ENCODE measurements at places on chromosomes 7 and 10.
A peak's percentile ranks its signal among the peaks of the same experiment; 100 is the strongest.

DNA sequence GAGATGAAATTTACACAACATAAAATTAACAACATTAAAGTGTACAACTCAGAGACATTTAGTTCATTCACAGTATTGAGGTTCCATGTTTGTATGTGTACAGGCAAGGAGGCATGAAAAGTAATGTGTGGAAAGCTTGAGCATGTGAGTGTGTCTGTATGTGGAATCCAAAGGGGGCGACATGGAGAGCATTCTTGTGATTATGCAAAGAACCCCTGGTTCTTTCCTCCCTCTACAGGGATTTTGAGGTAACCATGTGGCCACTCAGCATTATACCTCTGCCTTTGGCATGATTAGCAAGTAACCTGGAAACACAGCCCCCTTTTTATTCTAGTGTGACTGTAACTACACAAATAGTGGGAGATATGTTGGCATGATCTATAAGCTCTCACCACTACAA lies 21.0 kb downstream of the OR2F1 start:
- DNase-seq = no peak

DNA sequence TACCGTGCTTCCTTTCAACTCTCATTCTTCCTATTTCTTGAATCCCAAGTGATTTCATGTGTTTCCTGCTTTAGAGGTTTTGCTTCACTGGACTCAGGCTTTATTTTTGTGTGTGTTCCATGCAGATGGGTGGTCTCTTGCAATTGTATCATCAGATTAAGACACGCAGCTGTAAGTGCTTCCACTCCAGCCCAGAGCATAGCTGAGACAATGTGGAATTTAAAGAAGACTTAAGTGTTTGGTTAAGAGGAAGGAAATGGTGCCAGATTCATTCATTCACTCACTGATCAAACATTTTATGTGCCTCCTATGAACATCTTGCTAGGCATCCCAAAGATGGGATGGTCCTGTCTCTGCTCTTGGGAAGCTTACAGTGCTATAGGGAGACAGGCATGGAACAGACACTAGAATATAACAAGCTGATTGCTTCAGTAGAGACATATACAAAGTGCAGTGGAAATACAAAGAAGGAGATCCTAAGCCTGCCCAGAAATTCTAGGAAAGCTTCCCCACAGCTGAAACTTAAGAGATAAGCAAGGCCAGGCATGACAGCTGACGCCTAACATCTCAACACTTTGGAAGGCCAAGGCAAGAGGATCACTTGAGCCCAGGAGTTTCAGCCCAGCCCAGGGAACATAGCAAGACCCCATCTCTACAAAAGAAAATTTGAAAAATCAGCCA lies 46.1 kb upstream of the LRRC17 start:
- no peak for DNase-seq

GRCh38 chr10:31404640-31405039 lies 85.6 kb downstream of the ZEB1 start:
- no peak for DNase-seq

GRCh38 chr10:35223016-35223415 lies 96.4 kb downstream of the CREM start:
- DNase-seq = no peak

GRCh38 chr7:20238754-20239324 lies 21.7 kb upstream of the MACC1 start:
- DNase-seq = no peak

GRCh38 chr7:121714559-121715303 lies 158.2 kb upstream of the PTPRZ1 start:
- DNase-seq = no peak

DNA sequence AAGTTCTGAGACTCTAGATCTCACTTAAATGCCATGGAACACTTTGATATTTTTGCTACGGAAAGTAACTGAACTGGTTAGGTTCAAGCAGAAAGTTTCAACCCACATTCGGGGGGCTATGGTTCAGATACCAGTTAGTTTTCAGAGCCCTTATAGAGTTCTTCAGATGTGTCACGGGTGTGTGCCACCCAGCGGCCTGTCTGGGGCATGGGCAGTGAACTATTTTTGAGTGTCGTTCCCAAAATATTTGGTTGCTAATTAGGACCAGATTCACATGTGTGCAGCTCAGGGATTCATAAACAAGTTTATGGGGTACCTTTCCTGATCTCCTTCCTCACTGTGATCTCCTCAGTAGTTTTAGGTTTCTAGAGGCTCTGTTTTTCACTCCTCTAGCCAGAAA lies 271.9 kb downstream of the C7orf25 start:
- DNase-seq = no peak

- no peak for DNase-seq
Observed at GRCh38 chr7:55066524-55066923, 47.7 kb downstream of the EGFR start.

DNA sequence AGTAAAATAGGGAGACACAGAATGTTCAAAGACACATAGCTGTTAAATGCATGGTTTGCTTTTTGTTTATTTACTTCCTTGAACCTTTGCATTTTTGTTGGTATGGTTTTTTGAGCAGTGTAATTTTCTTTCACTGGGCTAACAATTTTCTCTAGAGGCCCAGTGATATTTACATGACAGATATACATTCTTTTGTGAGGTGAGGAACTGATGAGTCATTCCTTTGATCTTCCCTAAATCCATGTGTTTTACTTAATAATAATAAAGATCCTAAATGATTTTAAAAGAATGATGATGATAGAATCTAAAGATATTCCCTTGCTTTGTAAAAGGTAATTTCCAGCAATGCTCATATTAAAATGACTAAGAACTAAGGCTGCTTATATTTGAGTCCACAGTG lies 188.5 kb upstream of the ANK3 start:
- DNase-seq = no peak

- DNase-seq = no peak
Observed at GRCh38 chr10:35675846-35676245, 33.8 kb upstream of the FZD8 start.

DNA sequence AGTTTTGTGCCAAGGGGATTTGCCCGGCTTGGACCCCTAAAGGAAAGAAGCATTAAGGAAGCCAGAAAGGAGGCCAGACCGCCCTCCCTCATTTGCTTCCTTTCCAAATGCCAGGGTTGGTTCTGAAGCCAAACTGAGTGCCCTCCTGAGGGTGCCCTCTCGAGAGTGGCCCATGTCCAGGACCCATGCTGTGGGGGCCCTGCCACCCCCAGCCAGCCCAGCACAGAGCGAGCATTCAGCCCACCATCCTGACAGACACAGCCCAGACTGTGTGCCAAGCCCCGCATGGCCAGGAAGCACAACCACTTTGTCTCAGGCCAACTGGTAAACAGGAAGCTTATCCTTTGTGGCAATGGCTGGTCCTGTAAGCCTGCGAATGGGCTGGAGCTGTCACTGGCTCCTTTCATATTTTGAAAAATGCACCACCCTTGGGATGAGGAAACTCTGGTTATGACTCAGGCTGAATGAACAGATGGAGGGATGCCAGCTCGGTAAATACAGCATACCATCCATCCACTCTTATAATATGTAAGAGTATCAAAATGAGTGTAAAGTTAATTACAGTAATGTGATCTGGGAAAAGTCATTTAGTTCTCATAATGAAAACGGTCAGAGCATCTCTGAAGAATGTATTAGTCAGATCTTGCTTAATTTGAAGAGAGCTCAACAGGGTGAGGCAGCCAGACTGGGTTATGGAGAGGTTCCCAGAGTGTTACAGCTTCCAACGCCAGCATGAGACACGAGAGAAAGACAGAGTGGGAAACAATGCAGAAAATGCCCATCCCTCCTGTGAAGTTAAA lies 65.0 kb downstream of the STK17A start:
- peak; percentile 54 for DNase-seq

DNA sequence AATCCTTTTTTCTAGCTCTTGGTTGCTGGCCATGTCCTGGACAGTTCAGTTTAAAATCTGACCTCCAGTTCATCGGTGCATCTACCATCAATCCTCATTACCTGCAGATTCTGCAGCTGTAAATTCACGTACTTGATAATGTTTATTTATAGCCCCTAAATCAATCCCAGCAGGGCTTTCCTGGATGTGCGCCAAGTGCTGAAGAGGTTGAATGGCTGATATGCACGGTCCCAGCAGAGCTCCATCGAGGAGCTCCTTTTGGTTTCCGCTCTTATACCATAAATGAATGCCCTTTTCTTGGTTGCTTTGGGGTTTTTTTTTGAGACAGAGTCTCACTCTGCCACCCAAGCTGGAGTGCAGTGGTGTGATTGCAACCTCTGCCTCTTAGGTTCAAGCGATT lies 91.2 kb upstream of the CCZ1B start:
- no peak for DNase-seq
